ENCODE measurements at places on chromosomes 3 and 15. TPM values are rescaled to one million over a fixed set of nuclear protein-coding genes. Genes with fewer than 3 reads are reported as not detected.

LEO1 gene
- total RNA-seq = 26.4 TPM

DNA sequence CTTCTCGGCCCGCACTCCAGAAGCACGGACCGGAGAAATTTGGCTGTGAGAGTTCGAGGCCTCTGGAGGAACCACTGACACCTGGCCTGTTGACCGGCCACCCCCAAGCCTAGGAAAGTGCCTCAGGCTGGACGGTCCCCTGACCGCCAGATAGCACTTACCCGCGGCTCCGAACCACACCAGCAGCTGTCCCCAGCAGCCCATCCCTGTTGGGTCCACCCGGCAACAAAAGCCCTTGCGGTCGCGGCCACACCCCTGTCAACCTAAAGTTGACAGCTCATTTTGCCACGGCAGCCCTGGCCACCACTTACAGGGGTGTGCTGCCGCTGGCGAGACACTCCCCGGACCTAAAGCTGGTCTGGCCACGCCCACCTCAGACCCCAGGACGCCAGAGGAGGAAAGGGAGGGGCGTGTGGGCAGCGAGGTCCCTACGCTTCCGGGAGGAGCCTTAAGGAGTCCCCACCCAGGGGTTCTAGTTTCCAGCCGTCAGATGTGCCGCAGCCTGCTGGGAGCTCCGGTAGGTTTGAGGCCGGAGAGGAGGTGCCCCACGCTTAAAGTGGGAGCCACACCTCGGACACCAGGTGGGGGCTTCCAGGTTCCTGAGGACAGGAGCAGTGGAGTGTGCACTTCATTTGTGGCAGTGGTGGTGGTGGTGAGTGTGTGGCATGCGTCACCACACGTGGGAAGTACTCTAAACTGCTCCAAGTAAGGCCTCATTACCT lies at the start of gene LTK:
Gene LTK (minus strand): TSS at position 322 of the 722 bp plus-strand sequence. CDS start 118 bp downstream, at position 204.
- DNase-seq = no peak

- DNase-seq = no peak
Observed at GRCh38 chr15:85760531-85761371, 34.0 kb downstream of the KLHL25 start.

- DNase-seq = no peak
Observed at GRCh38 chr3:113263020-113263419, 51.7 kb downstream of the BOC start.

DNA sequence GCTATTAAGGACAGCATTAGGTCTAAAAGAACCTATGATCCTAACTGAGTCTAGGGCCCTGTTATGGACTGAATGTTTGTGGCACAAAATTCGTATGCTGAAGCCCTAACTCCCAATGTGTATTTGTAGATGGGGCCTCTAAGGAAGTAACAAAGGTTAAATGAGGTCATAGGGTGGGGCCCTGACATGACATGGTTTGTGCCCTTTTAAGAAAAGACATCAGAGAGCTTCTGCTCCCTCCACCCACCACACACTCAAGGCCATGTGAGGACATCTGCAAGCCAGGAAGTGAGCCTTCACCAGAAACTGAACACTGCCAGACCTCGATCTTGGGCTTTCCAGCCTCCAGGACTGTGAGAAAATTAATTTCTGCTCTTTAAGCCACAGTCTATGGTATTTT lies 49.2 kb downstream of the PHC3 start:
- DNase-seq = no peak

GRCh38 chr3:107240183-107241091 lies 136.8 kb upstream of the CCDC54 start:
- DNase-seq = peak; percentile 94

- DNase-seq = peak; percentile 67
Observed at GRCh38 chr3:32109256-32109655, 2.8 kb downstream of the GPD1L start.

- no peak for DNase-seq
Observed at GRCh38 chr3:133940536-133940935, 44.9 kb upstream of the RAB6B start.

DNA sequence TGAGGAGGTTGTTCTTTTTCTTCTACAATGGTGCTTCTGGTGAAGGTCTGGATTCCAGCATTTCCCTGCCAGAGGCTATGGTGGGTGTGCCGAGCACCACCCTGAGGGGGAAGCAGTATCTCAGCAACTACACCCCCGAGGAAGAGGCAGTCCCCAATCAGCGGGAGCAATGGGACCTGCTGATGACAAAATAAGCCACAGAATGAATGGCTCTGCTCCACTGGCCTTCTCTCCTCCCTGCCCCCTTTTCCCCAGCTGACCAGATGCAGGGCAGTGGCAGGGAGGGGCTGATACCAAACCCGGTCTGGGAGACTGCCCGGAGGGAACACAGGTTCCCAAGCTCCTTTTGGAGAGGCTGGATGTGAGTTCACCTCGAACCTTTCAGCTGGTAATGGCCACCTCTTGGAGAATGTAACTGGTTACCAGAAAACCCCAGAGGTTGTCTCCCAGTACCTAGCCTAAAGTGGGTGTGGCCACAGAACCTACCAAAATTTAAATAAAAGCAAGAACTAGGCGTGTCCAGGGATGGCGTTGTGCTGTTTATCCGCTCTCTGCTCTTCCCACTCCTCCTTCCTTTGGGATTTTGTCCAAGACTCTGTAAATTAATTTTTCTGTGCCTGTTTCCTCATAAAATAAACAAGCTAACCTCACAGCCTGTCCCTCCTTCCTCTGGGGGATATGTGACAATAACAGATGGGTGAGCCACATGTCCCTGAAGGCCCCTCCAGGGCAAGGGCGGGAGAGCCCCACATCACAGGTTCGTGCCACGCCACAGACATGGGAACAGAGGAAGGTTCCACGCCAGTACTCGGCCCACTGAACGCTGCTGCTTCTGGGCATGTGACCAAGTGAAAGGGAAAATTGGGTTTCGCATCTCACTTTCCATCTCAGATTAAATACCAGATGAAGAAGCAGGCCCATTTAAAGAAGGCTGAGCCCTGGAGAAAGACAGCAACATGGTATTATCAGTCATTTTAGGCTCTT lies 35.1 kb upstream of the SPTBN5 start:
- DNase-seq = no peak

ARPIN gene
- total RNA-seq = 16.1 TPM

GRCh38 chr15:58258501-58259292 lies 120.5 kb downstream of the AQP9 start:
- no peak for DNase-seq

DNA sequence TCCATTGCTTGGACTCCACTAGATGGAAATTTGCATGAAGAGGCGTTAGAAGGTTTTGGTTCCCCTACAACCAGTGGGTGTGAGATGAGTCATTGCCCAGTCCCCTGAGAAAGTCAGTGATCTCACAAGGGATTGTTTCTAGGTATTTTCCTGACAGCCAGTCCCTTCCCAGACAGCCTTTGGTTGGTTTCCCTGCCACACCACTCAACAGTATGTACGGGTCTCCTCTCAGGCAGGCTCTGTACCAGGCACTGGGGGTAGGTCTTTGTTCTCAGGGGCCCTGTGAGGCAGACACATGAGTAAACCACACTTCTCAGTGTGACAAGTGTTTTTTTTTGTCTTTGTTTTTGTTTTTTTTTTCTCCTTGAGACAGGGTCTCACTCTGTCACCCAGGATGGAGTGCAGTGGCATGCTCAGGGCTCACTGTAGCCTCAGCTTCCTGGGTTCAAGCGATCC lies 4.0 kb downstream of the LAMP3 start:
- DNase-seq = no peak

TMEM266 gene
- 3.4 TPM for total RNA-seq

DNA sequence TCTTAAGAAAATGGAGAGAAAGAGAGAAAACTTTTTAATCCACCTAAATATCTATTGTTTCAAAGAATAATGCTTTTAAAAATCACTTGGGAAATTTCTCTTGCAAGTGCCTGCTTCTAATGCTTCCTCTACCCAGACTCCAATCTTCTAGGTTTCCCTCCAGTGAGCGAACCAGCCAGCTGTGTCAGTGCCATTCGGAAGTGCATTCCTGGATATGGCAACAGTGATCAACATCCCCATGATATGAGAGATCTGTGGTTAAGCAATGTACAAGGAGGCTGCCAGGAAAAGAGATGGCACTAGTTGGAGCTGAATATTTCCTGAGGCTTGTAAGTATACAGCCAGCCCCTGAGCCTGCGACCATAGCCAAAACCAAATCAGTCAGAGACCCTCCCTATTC lies 53.3 kb upstream of the KCNMB2 start:
- peak; percentile 38 for DNase-seq

DNA sequence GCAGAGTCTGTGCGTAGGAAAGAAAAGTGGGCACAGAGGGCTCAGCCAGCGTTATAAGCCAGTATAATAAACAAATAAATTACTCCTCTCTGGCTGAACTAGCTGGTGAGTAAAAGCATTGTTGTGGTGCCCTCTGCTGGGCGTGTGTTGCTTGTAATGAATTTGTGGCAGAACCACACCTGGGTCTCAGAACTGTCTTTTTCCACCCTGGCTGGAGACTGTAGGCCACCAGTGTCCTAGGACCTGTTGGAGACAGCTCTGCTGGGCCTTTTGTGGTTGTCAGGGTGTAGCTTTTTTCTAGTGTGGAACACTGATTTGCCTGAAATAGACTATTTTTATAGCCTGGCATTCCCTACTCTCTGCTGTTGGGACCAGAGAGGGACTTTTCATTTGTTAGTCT lies 130.5 kb upstream of the EIF1B start:
- DNase-seq = peak; percentile 79

GRCh38 chr3:15042936-15043335 lies 22.2 kb downstream of the MRPS25 start:
- DNase-seq = no peak

GRCh38 chr15:70722266-70723121 lies 40.9 kb downstream of the UACA start:
- peak; percentile 23 for DNase-seq

GRCh38 chr15:78140292-78140691 lies 8.9 kb upstream of the IDH3A start:
- no peak for DNase-seq

ROPN1 gene
- total RNA-seq = not detected

HHATL gene
- 2.1 TPM for total RNA-seq

CCR8 gene
- not detected for total RNA-seq

DNA sequence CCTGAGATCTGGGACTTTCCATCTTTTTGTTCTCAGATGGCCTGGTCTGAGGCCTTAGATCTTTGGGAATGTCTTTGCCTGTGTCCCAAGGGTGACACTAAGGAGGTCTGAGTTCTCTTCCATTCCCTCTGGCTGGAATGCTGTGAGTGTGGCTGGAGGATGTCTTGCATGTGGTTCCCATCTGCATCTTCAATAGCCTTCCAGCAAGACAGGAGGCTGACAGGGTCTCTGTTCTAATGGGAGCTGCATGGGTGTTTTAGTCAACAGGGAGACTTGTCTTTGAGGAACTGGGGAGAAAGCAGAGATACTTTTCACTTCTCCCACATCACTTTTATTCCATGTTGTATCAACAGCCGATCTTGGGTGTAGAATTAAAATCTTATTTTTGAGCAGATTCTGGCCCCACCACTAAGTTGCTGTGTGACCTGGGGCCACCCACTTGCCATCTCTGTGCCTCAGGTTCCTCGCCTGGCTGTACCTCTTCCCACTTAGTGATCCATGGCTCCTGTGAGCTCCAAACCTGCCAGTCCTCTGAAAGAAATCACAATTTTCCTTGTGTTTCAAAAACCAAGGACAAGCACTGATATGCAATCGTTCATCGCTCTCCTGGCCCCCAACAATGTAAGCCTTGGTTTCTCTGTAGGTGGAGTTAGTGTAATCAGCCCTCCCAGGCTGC lies 75.2 kb downstream of the LSM3 start:
- DNase-seq = no peak

- DNase-seq = peak; percentile 85
Observed at GRCh38 chr15:73081321-73081958, 29.2 kb downstream of the NEO1 start.

DNA sequence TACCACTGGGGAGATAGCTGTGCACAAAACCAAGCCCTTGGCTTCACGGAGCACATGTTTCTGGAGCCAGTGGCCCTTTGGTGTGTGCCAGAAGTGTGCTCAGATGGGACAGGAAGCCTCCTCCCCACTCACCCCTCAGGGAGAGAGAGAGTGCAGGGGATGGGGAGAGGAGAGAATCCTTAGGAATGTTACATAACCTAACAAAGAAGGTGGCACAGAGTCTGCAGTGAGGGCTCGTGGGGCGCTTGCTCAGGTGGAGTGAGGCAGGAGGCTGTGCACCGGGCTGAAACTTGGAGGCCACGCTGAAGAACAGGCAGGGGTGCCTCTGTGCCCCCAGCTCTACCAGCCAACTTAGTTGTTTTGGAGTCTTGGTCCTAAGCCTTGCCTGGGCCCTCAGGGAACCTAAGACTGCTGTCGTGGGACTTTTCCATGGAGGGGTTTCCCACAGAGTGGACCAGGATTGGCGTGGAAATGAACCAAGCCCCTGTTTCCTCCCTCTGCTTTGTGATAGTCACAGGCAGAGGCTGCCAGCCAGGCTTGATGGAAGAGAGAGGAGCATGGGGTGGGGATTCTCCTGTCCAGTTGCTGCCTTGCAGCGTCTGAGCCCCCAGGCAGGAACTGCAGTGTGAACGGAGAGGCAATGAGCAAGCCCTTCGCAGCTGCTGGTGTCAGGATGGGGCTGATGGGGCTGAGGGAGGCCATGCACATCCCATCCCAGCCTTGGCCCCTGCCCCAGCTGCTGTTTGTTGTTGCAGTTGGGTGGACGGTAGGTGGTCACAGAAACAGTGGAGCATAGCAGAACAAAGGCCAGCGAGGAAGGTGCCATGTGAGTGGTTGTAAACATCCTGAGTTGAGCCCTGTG lies 32.7 kb downstream of the PDIA5 start:
- no peak for DNase-seq

ZNF197 gene
- 29.4 TPM for total RNA-seq

GRCh38 chr3:127182431-127182830 lies 10.5 kb upstream of the PRR23E start:
- DNase-seq = no peak

RAD51 gene
- 2.5 TPM for total RNA-seq

- peak; percentile 71 for DNase-seq
Observed at GRCh38 chr3:56783644-56784447, 17.9 kb downstream of the ARHGEF3 start.

DNA sequence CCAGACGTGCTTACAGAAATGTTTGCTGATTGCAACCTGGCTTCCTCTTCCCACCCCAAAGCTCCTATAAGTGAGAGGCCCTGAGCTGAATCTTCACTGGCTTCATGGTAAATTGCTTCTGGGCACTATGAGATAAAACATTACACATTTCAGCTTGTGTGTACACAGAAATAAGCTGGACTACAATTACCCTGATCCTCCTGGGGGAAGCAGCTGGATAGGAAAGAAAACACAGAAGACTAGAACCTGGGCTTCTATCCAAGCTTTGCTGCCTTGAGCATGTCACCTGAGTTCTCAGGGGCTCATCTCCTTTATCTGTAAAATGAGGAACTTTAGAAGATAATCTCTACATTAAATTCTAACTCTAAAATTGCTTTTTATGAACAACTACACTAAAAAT lies 40.3 kb downstream of the THBS1 start:
- no peak for DNase-seq

AADACL2 gene
- total RNA-seq = not detected

MNS1 gene
- 13.1 TPM for total RNA-seq

DNA sequence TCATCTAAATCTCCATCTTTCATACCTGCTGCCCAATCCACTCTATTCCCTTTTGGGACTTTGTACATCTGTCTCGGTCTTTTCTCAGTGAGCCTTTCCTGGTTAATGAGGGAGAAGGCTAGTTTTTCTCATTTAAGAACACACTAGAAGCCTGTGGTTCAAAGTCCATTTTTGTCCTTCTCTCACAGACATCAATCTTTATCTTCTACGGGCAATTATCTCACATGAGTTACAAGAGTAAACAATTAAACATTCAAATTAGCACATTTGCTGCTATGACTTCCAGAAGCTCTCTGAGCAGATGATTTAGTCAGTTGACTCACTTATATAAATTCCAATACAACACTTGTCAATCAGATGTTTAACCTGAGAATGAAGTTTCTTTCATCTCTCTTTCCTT lies 49.3 kb upstream of the KBTBD8 start:
- DNase-seq = no peak

CCDC13 gene
- 15.0 TPM for total RNA-seq

Data from spinal cord (tissue), 10 donors.